ENCODE measurements at places on chromosomes 4 and X.

GRCh38 chr4:109547394-109547793, 12.7 kb upstream of the MCUB start:
- no peak for DNase-seq

- no peak for DNase-seq
These were observed 86.0 kb upstream of the NMU start for GRCh38 chr4:55722132-55722531.

GRCh38 chr4:19030536-19030935, 1009.0 kb upstream of the LCORL start:
- no peak for DNase-seq

- no peak for DNase-seq
These were observed 1.1 kb downstream of the TMEM35A start for GRCh38 chrX:101079736-101080270.

GRCh38 chr4:1222036-1222789, 26.7 kb downstream of the CTBP1 start:
- DNase-seq: no peak

DNA sequence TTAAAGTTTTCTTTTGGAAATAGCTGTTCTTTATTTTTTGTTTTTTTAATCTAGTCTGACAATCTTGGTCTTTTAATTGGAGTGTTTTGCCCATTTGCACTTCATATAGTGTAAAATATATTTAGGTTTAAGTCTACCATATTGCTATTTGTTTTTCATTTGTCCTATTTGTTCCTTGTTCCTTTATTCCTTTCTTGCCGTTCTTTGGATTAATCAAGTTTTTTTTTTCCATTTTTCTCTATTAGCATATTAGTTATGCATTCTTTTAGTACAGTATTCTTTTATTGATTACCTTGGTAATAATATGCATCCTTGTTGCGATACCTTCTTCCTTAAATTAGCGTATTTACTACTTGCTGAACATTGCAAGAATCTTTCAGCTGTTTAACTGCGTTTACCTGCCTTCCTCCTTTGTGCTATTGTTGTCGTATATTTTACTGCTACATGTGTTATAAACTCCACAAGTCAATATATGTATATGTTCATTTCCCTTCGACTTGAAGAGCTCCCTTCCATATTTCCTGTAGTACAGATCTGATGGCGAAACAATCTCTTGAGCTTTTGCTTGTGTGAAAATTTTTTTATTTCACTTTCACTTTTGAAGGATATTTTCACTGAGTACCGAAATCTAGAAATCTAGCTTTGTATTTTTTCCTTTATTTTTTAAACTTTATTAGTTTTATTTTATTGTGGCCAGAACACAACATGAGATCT, 23.9 kb upstream of the RNF212 start:
- peak; percentile 7 for DNase-seq
